ENCODE measurements at places on chromosomes 5 and 9.

GRCh38 chr9:90904706-90905478 lies 103.3 kb downstream of the SYK start:
- no peak for DNase-seq

DNA sequence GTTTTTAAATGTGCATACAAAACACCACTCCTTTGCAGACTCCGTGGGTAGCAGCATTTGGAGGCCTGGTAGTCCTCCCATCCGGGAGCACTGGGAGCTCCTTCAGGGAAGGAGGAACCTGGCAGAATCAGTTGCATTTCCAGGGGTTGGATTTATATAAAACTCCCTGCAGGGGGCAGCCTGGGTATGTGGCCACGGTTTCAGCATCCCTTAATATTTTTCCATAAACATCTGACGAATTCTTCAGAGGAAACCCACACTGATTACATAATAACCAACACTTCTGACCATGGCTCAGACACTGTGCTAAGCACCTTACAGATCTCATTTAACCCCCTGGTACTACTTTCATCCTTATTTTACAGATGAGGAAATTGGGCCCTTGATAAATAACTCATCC lies 6.1 kb upstream of the AFAP1L1 start:
- DNase-seq: no peak

- no peak for DNase-seq
Measured at GRCh38 chr5:176180339-176180738, 57.9 kb upstream of the SIMC1 start.

DNA sequence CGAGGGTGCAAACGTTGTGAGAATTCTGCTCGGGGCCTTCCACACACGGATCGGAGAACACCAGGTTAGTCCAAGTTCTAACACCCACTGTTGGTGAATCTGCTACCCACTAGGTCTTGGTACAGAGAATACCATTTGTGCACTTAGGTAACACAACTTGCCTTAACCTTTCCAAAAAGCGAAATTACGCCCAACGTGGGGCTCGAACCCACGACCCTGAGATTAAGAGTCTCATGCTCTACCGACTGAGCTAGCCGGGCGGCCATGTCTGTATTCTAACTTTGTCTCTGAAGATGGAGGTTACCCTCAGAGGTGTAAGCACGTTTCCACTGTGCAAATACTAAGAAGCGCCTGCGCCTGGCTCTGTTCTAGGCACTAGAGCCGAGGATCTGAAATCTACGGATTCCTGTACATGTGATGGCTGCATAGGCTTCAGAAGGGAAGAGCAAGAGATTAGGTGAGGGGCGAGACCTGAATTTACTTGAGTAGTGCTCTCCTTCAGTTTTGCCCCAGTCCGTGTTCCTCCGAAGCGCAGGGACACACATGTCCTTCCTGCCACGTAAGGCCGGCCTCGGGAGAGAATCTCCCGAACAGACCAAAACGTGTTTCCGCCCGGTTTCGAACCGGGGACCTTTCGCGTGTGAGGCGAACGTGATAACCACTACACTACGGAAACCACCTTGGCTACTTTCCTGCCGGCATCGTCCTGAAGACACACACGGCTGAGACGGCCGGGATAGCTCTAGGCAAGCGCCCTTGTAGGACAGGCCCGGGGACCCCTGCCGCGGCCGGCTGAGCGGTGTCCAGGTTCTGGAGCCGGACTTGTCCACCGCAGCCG lies 1.1 kb upstream of the TRIM41 start:
- DNase-seq: peak; percentile 97

DNA sequence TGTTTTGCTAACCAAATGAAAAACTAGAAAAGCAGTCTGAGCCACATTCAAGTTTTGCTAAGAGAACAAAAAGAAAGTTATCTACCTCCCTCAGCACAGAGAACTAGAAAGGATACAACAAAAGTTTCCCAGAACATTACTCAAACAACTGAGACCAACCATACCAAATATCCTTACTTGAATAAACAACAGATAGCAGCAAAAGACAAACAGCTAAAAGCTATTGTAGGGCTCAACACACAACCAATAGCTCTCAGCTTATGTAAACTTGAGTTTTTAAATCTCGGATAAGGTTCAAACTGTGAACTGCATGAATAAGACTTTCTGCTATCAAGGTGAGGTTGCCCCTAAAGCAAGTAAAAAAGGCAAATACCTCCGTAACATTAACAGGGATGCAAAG lies 3.5 kb downstream of the EPB41L4A start:
- no peak for DNase-seq

Data from femur (tissue), 1 donor.